ENCODE measurements at places on chromosomes 11 and 22.

DNA sequence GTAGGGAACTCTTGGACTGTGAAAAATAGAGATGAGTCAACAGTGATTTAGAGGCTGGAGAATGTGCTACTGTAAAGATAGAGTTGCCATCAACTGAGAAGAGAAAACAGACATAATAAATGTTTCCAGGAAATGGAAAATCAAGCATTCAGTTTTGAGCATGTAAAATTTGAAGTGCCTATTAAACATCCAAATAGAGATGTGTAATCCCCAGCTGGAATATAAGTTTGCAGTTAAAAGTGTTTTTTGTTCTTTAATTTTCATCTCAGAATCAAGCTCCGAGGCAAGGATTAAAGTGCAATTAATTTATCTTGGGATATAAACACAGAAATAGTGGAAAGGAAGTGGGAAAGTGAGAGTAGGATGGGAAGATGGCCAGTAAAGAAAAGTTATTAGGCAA, 666.0 kb upstream of the RAG2 start:
- no peak for DNase-seq

- DNase-seq: no peak
These were observed 60.5 kb downstream of the METTL15 start for GRCh38 chr11:28168718-28169117.

DNA sequence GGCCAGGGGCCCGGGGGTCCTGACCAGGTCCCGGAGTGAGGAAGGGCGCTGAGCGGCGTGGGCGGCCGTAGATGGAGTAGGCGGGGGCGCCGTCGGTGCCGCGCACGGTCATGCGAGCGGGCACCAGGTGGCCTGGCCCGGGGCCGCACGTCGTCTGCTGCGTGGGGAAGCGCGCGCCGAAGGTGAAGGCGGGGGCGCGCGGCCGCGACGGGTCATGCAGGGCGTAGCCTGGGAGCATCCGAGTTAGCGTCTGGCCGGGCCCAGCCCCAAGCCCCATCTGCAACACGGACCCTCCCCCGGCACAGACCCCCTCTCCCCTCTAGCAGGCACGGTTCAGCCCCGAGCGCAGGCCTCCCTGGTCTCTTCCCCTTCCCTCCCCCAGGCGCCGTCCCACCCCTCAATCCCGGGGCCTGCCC, 1.7 kb upstream of the TYMP start:
- DNase-seq: no peak

DNA sequence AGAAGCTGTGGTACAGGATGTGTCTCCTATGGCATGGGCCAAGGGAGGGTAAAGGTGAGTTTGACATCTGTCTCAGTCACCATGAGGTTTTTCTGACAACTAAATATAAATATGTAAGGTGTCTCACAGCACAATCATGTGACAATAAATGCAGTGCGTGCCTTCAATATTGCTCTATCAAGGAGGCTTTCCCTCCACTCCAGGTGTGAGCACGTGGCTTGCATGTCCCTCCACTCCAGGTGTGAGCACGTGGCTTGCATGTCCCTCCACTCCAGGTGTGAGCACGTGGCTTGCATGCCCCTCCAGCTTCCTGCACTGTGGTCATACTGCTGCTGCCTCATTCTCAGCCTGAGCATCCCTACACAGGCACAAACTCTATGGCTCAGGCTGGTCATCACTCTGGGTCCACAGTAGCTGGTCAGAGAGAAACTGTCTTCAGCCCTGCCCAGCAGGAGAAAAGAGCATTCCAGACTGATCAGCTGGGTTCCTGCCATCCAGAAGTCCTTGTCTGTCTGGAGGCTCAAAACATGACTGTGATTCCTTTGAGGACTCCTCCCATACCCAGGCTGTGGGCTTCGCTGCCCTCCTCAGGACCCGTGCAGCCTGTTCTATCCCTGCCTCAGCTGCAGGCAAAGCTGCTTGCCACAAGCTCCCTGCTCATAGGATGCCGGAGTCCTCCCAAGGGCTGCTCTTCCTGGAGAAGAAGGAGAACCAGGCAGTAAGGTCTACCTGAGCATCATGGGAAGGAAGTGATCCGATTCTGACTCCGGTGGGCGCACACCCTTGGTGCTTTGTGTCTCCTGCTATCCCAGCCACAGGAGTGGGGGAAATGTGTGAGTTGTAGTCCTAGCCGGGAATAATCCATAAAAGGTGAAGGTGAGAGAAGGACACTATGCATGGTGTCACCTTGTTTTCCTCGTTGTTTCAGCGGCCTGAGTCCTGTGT, 33.4 kb upstream of the VPREB1 start:
- no peak for DNase-seq

DNA sequence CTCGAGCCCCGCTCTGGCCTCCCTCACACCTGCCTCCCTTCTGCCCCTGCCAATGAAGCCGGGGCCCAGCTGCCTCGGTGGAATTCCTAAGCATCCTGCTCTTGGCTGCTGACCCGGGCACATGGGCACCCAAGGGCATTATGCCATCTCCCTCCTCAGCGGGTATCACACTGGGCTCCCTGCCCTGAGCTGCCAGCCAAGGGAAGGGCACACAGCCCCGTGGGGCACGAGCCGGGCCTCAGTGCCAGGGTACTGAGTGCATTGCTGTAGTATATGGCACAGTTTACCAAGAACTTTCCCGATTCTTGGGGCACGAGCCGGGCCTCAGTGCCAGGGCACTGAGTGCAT, 43.8 kb upstream of the JAM3 start:
- DNase-seq: no peak

GRCh38 chr11:117197516-117198456, 1.4 kb upstream of the TAGLN start:
- DNase-seq: no peak

- no peak for DNase-seq
These were observed 150.9 kb downstream of the TBC1D22A start for GRCh38 chr22:46913351-46913750.

DNA sequence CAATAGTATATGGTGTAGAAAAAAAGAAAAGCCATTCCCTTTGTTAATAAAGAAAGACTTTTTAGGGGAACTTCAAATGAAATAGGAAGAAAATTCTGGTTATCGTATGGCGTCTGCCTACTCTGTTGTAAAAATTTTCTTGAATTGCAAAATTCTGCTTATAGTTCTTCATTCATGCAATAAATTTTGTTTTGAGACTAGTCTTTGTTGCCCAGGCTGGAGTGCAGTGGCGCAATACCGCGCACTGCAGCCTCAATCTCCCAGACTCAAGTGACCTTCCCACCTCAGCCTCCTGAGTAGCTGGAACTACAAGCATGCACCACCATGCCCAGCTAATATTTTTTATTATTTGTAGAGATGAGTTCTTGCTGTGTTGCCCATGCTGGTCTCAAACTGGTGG, 5.8 kb downstream of the DDIAS start:
- no peak for DNase-seq

DNA sequence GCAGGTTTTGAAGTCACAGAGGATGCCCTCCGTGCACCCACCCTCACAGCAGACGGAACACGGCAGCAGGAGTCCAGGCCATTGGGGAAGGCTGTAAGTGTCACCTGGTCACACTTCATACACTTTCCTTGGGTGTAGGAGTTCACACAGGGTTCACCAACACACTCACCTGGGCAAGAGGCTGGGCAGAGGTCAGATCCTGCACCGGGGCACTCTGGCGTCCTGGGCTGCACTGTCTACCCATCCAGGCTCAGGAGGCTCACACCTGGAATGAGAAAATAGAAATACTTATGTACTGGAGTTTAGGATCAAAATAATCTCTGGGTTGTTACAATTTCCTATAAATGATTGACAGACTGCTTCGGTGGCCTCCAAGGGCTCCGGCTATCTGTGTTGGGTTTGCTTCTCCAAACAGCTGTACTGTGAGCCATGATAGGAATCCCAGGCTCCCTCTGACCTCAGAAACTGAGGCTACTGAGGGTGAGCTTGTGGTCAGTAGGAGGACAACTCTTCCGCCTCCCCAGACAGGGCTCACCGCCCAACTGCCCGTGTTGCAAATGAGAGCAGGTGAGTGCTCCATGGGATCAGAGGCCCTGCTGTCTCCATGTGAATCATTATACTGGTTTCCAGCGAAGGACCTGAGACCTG, 20.1 kb upstream of the CARS1 start:
- DNase-seq: no peak

- DNase-seq: no peak
These were observed 229.3 kb downstream of the CASP12 start for GRCh38 chr11:104668797-104669463.

DNA sequence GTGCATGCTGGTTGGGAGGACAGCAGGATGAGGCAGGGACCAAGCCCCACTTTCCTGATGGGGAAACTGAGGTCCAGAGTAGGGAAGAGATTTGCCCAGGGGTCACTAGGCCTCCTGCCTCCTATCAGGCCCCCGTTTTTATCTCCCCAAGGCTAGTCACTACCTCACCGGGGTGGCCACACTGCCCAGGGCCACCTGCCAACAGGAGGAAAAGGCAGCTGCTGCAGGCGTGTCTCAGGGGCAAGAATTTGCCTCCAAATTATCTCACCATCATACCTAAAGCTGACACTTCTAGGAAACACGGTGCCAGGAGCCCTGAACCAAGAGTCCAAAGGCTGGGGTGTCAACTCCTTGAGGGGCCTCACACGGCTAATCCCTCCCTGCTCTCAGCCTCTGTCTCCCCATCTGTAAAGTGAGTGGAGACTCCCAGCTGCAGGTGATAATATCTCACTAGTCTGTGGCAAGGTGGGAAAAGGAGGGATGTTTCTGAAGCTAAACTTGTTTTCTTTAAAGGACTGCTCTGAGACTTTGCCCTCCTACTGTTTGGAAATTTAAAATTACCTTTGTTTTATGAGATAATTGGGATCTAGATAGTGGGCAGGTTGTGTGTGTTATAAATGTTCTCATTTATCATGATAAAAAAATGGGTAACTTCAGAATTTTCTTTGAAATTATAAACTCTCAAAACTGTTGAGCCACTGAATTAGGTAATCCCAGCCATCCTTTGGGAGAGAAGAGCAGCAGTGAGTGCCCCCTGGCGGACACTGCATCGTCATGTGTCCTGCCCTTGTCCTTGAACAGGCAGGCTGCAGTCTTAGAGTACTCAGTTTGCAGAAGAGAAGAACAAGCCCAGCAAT, 60.0 kb downstream of the MYO7A start:
- DNase-seq: peak; percentile 30

GRCh38 chr22:31272522-31273446, 19.5 kb downstream of the PIK3IP1 start:
- DNase-seq: peak; percentile 37

DNA sequence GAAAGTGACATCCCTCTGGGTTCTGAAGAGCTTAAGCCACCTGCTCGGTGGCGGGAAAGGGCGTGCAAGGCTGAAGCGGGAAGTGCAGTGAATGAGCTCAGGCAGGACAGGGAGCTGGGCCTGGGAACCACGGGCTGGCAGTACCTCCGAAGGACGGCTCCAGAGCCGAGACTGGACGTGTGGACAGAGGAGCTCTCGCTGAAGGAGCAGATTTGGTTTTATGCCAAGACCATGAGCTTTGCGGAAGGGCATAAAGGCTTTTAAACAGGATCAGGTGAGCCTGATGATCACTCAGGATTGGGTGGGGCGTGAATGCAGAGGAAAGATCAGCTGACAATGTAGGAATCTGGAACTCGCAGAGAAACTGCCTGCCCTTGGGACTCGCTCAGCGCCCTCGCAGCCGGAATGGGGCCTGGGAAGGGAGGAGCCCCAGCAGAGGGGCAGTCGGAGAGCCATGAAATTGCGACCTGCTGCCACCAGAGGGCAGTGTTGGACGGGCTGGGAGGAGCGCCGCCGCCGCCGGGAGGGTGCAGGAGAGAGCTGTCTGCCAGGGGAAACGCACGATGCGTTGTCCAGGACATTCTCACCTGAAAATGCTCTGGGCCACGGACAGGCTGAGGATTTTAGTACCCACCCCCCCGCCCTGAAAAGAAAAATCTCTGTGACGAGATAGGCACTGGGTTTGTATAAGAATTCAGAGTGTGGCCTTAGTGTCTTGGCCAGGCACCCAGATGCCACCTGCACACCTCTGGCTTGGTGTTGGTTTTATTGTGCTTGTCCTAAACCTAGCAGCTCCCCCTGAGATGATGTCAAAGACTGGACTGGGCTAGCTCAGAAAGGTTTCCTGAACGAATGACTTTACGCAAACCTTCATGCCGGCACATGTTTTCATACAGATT, 324.4 kb downstream of the NTM start:
- peak; percentile 35 for DNase-seq

DNA sequence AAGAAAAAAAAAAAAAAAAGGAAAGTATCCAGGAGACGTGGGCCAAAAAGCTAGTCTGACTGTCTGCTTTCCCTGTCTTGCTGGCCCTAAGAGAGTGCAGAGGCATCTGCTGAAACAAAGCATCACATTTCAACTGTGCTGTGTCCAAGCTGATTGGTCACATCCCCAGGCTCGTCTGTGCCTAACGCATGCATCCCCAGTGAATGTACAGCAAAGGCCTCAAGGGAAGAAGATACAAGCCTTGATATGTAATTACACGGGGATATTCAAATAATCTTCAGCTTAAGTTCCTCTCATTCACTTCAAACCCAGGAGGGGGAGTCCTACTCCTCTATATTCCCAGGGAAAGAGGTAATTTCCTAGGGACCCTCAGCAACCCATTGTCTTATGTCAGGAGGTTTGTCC, 5.4 kb upstream of the SORL1 start:
- DNase-seq: no peak

GRCh38 chr11:24575392-24575791, 78.5 kb downstream of the LUZP2 start:
- DNase-seq: no peak

GRCh38 chr22:35914357-35914664, 114.3 kb downstream of the RBFOX2 start:
- DNase-seq: no peak

GRCh38 chr11:23111527-23111926, 251.3 kb upstream of the CCDC179 start:
- no peak for DNase-seq

DNA sequence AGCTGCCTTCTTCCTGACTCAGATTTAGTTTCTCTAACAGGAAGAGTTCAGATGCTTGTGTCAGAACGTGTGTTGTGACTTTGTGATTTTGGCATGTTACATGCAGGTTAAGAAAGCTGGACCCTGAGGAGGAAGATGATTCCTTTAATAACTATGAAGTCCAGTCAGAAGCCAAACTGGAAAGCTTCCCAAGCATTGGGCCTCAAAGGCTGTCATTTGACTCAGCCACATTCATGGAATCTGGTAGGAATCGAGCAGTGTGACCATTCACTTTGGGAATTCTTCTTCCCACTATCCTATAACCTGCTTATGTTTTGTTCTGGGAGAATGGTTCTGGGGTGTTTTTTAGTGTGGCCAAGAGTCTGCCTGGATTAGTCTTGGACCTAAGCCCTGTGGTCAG, 48.0 kb downstream of the CABIN1 start:
- no peak for DNase-seq

- no peak for DNase-seq
These were observed 50.4 kb upstream of the PRSS23 start for GRCh38 chr11:86749821-86750401.

DNA sequence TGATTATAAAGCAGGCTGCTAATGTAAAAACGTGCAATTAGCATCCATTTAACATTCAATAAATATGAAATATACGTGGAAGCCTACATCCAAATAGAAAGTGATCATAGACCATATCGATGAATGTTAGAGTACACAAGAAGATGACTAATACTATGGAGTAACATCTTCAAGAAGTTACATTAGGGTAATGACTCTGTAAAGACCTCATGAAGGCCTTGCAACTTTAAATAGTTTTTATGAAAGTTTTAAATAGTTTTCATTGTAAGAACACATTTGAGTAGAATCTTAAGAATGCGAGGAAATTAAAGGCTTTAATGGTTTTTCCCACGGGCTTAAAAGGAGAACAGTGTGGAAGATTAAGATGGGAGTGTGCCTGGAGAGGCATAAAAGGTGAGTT, 1.4 kb downstream of the TRIM34 start:
- no peak for DNase-seq

GRCh38 chr11:120431633-120432032, 79.9 kb upstream of the GRIK4 start:
- DNase-seq: no peak

GRCh38 chr11:64848214-64848825, 3.9 kb upstream of the CDC42BPG start:
- no peak for DNase-seq
